ENCODE measurements at places on chromosomes 5 and 9.

GRCh38 chr5:1253456-1254105 lies 28.4 kb downstream of the SLC6A18 start:
- no peak for DNase-seq

DNA sequence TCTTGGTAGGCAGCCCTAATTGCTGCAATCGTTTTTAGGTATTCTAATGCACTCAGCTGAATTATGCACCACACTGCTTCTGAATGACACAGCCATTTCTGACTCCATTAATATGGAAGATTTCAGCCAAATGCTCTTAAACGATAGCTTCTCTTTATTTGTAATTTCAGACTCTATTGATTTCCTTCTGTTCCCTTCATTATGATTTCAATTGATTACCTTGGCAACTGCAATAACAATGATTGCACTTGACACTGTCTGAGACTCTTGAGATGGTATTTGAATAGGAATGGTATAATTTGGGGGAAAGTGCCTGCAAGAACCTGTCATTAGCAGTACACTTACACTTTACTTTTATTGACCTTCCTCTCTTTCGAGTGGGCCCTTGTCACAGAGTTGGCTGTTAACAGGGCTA lies 296.1 kb upstream of the DMAC1 start:
- no peak for DNase-seq

DNA sequence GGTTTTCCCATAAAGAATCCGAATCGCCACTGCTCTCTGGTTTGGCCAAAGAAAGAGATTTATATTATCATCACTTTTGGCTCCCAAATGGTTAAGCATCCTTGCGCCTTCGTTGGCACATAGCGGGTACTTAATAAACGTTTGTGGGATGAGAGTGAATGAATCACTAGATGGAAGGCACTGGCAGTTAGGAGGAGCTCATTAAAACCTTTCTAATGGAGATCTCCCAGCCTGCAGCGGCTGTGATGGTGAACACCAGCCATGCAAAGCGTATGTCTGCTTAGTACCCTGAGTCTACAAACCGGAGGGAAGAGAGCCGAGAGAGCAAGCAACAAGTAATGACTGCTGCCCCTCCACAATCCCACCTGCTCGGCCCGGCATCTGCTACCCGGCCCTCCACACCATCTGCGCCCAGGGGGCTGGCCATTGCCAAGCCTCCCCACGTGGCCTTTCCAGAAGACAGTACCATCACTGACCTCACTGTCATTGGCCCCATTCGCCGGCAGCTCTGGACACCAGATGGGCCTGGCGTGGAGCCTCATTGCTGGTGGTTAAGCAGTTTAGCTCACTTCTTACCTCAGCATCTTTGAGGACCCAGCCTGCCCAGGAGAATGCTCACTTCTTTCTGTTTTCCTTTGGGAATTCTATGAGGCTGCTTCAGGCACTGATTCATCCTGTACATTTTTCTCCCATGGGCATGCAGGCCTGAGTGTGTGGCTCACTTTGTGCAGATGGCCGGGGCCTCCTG lies 39.3 kb upstream of the ANKRD33B start:
- no peak for DNase-seq

- no peak for DNase-seq
Observed at GRCh38 chr5:108696951-108697715, 50.6 kb upstream of the FER start.

GRCh38 chr5:91245871-91246270 lies 137.2 kb downstream of the ARRDC3 start:
- no peak for DNase-seq

DNA sequence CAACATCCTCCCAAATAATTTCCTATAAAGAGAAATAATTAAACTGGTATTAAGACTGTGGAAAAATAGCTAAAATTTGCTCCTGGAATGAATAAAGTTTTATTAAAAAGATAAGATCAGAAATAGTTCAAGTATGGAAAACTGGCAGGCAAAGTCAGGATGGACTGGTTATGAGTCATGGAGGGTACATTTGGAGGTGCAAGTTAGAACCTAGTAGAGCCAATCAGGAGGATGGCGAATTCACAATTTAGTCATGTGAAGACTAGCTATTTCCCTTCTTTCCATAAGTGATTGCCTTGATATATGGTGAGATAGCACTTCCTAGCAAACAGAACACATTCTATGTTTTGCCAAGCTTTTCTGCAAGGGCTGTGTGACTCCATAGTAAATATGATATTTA lies 1303.5 kb downstream of the EFNA5 start:
- DNase-seq: no peak

DNA sequence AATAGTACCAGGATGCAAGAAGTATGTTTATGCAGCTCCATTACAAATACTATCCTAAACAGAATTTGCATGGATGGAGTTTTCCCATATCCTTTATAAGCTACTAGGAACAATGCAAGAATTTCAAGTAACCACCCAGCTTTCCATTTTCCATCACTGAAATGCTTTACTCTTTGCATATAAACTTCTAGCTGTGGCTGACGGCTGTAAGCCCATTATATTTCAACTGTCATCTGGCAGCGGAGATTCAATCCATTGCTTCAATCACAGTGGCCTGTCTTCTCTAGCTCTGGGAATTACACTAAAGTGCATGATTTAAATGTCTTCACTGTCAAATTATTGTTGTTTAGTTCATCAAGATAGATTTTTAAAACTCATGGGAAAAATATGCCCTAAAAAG lies 64.2 kb upstream of the PAM start:
- DNase-seq: no peak

DNA sequence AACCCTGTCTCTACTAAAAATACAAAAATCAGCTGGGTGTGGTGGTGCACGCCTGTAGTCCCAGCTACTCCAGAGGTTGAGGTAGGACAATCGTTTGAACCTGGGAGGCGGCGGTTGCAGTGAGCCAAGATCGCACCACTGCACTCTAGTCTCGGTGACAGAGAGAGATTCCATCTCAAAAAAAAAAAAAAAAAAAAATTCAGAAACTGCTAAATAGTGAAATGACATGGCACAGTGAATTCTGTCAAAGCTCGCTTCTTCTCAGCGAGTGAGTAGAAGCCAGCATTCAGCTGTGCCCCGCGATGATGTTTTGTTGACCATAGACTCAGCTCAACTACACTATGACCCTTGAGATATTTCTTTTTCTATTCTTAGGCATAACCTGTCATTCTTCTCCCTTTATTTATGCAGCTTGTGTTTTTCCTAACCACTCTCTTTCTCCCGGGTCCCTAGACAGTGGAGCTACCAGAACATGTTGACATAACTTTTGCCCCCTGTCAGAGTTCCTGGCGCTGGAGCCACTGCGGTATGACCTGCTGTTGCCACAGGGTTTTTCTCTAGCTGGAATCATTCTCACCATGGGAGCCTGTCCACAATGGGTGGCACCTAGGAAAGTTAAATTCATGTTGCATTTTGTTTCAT lies 13.5 kb upstream of the IQGAP2 start:
- no peak for DNase-seq

DNA sequence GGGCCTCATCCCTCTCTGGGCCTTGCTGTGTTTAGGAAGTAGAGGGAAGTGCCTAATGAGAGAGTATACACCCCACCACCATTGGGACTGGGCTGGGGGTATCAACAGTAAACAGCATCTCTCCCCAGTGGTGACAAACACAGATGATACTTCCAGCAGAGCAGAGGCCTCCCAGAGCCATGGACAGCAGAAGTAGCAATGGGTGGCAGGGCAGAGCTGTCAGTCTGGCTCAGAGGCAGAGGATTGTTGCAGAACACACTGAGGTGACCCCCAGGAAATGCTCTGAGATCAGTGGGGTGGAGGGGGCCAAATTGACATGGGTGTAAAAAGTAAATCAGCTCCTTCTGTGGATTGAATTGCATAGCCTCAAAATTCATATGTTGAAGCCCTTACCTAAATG lies 12.1 kb upstream of the P4HA2 start:
- DNase-seq: no peak

GRCh38 chr5:8213701-8214240 lies 344.8 kb downstream of the MTRR start:
- DNase-seq: no peak

GRCh38 chr5:141003791-141004611 lies 37.7 kb downstream of the PCDHAC2 start:
- DNase-seq: no peak

DNA sequence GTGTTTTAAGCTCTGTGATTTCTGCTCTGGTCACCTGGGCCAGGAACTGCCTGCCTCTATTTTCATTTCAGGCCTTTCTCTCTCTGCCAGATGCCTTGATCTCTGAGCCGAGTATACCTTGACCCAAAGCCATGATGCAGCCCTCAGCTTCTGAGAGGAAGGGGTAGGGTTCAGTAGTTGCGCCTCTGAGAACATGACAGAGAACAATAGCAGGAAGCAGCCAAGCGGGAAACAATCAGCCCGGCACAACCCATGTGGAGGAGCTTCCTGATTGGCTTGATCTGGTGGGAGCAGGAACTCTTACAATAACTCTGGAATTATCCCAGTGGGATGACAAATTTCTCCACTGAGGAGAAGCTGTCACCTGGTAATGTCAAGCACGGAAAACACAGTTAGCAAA lies 127.4 kb downstream of the PALM2AKAP2 start:
- no peak for DNase-seq

GRCh38 chr9:137666955-137667670 lies 48.3 kb downstream of the EHMT1 start:
- no peak for DNase-seq

DNA sequence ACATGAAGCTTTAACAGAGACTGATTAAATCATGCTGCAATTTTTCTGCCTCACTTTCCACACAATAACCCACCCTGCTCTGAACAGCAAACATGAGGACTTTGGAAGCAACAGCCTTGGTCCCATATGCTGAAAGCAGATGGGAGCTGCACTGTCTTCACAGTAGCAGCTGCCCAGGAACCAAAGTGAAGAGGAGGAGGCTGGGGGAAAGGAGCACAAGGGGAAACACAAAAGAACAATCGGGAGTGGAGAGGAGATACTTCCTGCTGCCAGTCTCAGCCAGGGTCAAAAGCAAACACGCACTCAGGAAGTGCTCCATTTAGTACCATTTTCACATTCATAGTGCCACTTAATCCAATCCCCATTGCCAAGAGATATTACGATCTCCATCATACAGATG lies 183.3 kb upstream of the PUM3 start:
- no peak for DNase-seq

GRCh38 chr9:27347889-27348288 lies 50.9 kb upstream of the EQTN start:
- no peak for DNase-seq

GRCh38 chr5:75412111-75412990 lies 75.3 kb downstream of the HMGCR start:
- no peak for DNase-seq

DNA sequence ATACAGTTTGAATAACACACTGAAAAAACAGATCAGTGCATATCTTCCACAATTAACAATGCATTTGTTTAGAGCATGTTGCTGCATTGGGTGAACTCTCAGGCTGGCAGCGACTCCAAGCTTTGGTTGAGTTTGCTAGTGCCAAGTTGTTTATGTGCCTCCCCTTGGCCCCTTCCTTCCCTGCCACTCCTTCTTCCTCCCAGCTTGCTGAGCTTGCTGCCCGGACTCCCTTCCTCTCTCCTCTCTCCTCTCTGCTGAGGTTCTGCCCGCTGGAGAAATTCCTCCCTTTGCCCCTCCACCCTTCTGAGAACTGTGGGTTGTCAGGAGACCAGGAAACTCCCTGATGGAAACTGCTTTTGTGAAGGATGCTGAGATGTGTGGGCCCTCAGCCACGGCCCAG lies 247.3 kb downstream of the PDZD2 start:
- DNase-seq: no peak

- no peak for DNase-seq
Observed at GRCh38 chr9:19782005-19782404, 6.8 kb downstream of the SLC24A2 start.

GRCh38 chr5:166716856-166717492 lies 1574.5 kb upstream of the WWC1 start:
- no peak for DNase-seq

DNA sequence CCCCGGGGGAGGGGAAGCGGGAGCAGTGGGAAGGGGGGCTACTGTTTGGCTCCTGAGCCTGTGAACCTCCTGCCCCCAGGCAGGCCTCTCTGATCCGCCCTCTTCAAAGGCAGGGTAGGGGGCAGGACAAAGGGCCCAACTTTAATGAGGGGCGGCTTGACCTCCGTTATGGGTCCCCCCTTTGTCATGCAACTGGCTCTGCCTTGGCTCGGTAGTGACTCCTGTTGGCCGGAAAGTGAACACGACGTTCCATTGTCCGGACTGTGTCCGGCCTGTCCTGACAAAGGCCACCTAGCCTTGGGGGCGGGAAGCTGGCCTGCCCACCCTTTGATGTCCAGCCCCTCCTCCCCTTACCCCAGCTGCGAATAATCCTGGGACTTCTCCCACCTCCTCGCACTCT lies 1.3 kb downstream of the CDX1 start:
- DNase-seq: no peak

DNA sequence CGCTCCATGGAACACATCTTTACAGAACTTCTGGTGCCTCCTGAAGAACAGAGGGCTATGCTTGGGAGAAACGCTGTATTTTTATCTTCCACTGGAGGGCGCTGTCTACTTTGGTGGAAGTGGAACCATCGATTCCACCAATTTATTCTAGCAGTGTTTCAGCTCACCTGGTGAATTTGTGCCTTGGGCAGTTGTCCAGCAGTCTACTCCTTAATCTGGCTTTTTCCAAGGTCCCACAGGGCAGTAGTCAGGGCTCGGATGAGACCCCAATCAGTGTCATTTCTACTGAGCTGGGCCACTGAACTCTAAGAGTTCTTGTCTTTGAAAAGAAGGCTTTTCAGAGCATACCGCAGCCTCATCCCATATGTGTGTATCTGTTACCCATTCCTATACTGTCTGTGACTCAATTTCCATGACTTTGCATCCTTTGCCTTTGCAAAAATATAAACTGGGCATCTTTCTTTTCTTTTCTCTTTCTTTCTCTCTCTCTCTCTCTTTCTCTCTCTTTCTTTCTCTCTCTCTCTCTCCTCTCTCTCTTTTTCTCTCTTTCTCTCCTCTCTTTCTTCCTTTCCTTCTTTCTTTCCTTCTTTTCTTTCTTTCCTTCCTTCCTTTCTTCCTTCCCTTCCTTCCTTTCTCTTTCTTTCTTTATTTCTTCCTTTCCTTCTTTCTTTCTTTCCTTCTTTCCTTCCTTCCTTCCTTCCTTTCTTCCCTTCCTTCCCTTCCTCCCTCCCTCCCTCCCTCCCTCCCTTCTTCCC lies 138.4 kb upstream of the ZNF618 start:
- no peak for DNase-seq

DNA sequence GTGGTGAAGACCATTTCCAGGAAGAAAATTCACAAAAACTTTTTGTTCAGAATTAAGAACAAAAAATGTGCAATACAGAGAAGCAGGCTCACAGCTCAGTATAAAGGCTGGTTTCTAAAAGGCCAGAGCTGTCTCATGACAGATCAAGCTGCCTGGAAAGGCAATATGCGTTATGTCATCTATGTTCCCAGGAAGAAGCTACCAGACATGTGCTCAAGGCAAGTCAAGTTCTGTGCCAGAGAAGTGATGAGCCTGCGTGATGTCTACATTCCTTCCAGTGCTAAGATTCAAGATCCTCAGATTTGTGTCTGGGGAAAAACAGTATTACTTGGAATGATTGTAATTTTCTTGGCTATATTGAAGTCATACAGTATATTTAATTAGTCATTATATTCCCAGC lies 104.3 kb downstream of the PDE4D start:
- no peak for DNase-seq

Data from stimulated activated CD4-positive, alpha-beta T cell treated with anti-CD3 and anti-CD28 coated beads, Interleukin-12 subunit alpha, Interleukin-12 subunit beta, amount 100 ng/mL, for 4 hours (primary cell).